Dermis blood vessel endothelial cell (primary cell): ENCODE measurements at places on chromosomes 4 and X. TPM values are rescaled to one million over a fixed set of nuclear protein-coding genes. Genes with fewer than 3 reads are reported as not detected.

Gene ZNF711
- total RNA-seq = 3.1 and 6.2 TPM in 2 replicates

Gene RPS6KA6
- total RNA-seq = 1.4 TPM in 2 replicates

Gene IL13RA2
- total RNA-seq = 0.23 and 0.34 TPM in 2 replicates

Gene GAGE12F
- total RNA-seq = not detected in 2 replicates

Gene CYBB
- not detected in 2 replicates for total RNA-seq

Gene CCDC149
- total RNA-seq = 13.3 and 16.9 TPM in 2 replicates

Gene PDZD11
- total RNA-seq = 35.3 and 43.2 TPM in 2 replicates

Gene CUL4B
- 39.3 and 92.6 TPM in 2 replicates for total RNA-seq

Gene IL1RAPL1
- not detected in 2 replicates for total RNA-seq

Gene BTC
- total RNA-seq = 0.17 and 0.28 TPM in 2 replicates

Gene FAT1
- 2.8 and 16.0 TPM in 2 replicates for total RNA-seq
